CD4-positive, alpha-beta T cell treated with Interleukin-15 for 1 hour (primary cell): ENCODE measurements at places on chromosomes 13 and 19.

GRCh38 chr13:111474136-111475002 is 153.9 kb downstream of the TEX29 start:
- no peak for DNase-seq

DNA sequence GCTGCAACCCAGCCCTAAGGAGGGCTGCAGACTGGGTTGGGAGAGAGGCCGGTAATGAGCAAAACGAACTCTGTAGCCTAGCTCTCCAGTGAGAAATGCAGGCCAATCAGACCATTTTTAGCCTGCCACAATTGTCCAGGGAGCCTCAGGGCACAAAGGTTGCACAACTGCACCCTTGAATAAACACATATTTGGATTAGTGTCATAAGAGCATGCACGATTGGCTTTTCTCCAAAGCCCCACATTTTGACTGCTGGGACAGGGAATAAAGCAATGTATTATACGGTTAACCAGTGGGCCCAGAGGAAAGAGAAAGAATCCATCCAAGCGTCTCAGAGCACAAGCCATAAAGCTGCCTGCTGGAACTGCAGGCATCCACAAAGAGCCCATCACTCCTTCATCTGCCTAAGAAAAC is 729.4 kb upstream of the SGCG start:
- DNase-seq: no peak

DNA sequence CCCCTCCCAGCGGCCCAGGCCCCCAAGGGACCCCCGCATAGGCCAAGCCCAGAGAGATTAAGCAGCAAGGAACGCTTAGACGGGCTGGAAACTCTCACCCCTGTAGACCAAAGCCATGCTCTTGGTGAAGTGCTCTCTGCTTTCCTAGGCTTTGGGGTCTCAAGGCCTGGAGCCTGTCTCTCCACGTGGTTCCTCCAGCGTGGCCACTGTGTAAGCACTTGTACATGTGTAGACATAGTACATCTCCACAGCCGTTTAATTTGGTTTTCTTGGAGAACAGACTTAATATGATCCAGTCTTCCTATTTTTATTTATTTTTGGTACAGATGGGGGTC is 1.1 kb downstream of the NUDT19 start:
- no peak for DNase-seq

DNA sequence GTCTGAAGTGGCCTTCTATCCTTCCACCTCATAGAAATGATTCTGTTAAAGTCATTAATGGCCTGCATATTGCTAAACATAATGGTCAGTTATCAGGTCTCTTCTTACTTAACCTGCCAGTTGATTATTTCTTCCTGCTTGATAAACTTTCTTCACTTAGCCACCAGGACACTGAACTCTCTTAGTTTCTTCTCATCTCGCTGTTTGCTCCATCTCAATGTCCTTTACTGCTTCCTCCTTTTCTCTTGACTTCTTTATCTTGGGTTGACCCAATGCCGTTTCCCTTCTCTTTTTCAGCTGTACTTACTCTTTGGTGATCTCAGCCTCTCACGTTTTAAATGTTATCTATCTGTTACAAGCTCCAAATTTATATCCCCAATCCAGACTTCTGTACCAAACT is 17.1 kb upstream of the CLC start:
- DNase-seq: no peak

DNA sequence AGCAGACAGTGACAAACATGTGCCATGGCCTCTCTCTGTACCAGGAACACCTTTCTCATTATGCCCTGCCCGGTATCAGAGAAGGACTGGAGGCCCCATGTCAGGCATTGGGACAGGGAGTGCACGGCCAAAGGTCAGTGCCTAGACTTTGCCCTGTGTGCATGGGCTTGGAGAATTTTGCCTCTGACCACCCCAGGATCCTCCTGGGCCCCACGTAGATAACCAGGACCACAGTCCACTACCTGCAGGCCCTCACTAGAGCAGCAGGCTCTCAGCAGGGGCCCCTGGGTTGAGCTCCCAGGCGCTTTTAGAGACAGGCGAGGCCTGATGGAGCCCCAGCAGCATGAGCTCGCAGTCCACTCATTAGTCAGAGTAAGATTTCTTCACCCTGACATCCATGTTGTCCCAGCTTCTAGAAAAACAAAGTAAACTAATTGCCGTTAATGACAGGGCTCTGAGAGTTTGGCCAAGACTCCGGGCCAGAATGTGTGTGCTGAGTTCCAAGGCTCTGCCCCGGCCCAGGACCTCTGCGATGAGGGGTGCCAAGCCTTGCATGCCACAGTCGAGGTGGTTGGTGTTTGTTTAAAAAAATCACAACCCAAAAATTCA is 42.7 kb downstream of the CAPN12 start:
- no peak for DNase-seq

GRCh38 chr19:46723471-46723870 is 6.6 kb upstream of the PRKD2 start:
- no peak for DNase-seq

GRCh38 chr13:28145049-28145448 is 6.7 kb downstream of the PAN3 start:
- DNase-seq: no peak

- DNase-seq: no peak
These were observed 5.1 kb downstream of the CIC start for GRCh38 chr19:42274065-42274682.

DNA sequence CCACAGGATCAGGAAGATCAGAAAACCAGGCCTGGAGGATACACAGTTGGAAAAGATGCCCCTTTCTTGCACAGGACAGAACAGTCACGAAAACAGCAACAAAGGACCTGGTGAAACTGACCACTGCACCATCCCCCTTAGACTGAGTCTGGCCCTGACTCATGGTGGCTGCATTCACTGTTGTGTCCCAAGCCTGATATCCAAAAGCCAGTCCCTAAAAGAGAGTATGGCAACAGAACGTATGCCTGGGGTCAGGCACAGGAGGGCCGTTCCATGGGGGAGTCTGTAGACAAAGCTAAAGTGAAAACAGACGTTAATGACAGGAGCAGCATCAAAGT is 301.1 kb upstream of the NBEA start:
- no peak for DNase-seq

- no peak for DNase-seq
These were observed 7.7 kb downstream of the REXO1 start for GRCh38 chr19:1840541-1841115.

- no peak for DNase-seq
These were observed 178.4 kb downstream of the MYO16 start for GRCh38 chr13:108807841-108808240.

DNA sequence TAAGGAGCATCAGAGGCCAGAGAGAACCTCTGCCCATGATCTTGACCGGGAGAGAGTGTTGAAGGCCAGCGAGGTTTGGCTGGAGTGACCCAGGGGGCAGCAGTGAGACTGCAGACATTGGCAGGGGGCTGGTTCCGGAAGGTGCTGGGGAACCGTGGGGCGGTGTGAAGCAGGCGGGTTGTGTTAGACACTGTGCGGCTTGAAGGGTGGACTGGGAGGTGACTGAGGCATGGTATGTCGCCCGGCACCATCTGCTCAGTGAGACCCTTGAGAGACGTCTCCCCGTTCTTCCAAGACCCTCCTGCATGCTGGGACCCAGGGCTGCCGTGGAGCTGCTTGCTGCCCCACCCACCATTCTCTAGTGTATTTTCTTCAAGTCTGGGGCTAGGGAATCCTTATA is 24.6 kb downstream of the CARM1 start:
- DNase-seq: no peak

DNA sequence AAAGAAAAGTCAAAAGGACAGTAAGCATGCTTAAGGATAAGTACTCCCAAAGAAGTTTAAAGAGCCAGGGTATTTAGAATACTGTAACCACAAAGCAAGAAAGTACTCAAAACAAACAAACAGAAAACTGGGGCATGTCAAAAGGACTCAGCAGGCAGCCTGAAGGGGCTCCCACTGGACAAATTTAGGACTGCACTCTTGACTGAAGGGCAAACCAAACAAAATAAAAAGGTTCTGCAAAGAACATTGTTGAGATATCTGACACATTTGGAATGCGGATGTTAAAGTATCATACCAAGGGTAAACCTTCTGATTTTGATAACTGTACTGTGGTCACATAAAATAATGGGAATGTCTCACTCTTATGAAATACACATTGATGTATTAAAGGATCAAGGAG is 157.4 kb downstream of the TNFSF13B start:
- DNase-seq: no peak

DNA sequence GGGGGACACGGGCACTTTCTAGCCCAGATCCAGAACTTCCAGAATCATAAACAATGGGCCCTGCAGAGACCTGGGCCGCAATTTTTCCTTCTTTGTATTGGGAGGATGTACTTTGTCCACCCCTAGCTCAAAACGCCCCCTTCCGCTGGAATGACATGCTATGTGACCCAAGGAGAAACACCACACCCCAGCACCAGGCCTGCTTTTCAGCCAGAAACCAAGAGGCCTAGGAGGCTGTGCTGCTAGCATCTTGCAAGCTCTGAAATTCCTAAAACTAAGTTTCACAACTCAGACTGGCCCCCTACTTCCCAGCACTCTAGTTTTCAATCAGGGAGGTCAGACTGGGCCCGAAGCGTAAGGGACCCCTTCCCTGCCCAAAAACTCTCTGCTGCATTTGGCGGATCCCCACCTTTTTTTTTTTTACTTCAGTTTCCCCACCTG is 538 bp downstream of the LSM4 start:
- DNase-seq: no peak

- DNase-seq: no peak
These were observed 8.2 kb upstream of the SIGLEC14 start for GRCh38 chr19:51654783-51655182.

DNA sequence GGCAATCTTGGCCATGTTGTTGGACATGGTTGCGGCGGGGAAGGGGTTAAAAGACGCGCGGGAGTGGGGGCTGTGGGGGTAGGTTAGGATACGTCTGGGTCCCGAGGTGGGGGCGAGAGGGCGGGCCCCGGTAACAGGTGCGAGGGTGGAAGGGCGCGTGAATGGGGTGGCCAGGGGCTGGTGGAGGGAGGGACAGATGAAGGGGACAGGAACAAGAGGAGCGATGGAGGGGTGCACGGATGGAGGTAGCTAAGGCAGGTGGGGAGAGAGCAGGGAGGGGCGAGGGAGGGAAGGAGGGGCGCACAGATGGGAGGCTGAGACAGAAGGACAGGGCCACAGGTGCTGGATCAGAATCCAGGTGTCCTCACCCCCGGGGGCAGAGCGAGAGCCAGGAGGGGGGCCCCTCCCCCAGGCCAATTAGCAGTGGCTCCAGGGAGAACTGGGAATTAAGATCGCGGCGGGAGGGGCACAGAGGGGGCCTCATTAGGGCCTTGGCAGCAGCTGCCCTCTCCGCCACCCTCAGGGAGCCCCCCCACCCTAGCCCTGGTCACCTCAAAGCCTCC is 1.3 kb downstream of the GNG8 start:
- DNase-seq: no peak

- DNase-seq: no peak
These were observed 99.7 kb downstream of the STARD13 start for GRCh38 chr13:33185853-33186252.

DNA sequence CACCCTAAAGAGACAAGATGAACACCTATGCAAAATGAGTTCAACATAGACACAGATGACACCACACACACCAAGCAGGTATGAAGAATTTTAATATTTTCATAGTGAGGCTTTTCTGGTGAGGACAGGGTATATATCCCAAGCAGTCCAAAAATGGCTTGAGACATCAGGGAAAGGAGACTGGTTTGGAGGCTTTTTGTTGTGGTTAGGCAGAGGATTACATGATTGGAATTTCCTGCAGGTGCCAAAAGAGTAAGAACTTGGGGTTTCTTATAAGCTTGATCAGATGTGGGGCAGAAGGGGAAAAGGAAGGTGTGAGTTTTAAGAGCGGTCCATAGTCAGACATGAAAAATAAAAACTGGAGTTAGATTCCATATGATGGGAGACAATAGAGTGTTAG is 420.8 kb upstream of the SLITRK1 start:
- no peak for DNase-seq

DNA sequence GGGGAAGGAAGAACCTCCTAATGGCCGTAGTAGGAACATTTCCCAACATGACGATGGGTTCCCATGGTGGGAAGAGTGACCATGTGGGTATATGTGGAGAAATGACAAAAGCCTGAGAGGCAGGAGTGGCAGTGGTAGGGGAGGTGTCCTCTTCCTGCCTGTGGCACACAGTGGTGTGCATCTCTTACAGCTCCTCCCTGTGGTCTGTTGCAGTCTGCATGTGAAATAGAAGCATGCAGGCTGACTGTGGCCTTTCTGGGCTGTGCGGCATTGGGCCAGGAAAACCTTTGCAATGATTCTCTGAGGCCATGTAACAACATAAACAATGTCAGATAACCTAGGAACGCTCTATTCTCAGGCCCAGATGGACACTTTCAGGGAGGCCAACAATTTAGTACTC is 84.0 kb downstream of the LACC1 start:
- no peak for DNase-seq
